ENCODE measurements at places on chromosomes 12 and 14. TPM values are rescaled to one million over a fixed set of nuclear protein-coding genes. Genes with fewer than 3 reads are reported as not detected.

CISTR gene
- total RNA-seq: not detected

CLEC4D gene
- total RNA-seq: not detected

SPX gene
- 203 TPM for total RNA-seq

TCL1B gene
- not detected for total RNA-seq

KRT86 gene
- total RNA-seq: 45.1 TPM

RFX4 gene
- total RNA-seq: not detected

MANSC1 gene
- 9.9 TPM for total RNA-seq

TEX52 gene
- total RNA-seq: not detected

PDZRN4 gene
- total RNA-seq: not detected

FAM186B gene
- total RNA-seq: 0.30 TPM

HRK gene
- 2.6 TPM for total RNA-seq

HOXC10 gene
- not detected for total RNA-seq

OTX2 gene
- not detected for total RNA-seq

KERA gene
- total RNA-seq: not detected

RDH12 gene
- total RNA-seq: not detected

GPR68 gene
- total RNA-seq: 0.10 TPM

ITGB7 gene
- 1.0 TPM for total RNA-seq

KRT73 gene
- total RNA-seq: not detected

TSPAN19 gene
- total RNA-seq: 0.63 TPM

PRPF40B gene
- total RNA-seq: 48.5 TPM

CFAP54 gene
- 0.56 TPM for total RNA-seq

ZNF891 gene
- 1.9 TPM for total RNA-seq

AVPR1A gene
- total RNA-seq: not detected

AQP2 gene
- not detected for total RNA-seq
